ENCODE measurements at places on chromosomes 3 and 15. TPM values are rescaled to one million over a fixed set of nuclear protein-coding genes. Genes with fewer than 3 reads are reported as not detected.

GPR149 gene
- not detected for total RNA-seq

SRPRB gene
- 25.3 TPM for total RNA-seq

DNA sequence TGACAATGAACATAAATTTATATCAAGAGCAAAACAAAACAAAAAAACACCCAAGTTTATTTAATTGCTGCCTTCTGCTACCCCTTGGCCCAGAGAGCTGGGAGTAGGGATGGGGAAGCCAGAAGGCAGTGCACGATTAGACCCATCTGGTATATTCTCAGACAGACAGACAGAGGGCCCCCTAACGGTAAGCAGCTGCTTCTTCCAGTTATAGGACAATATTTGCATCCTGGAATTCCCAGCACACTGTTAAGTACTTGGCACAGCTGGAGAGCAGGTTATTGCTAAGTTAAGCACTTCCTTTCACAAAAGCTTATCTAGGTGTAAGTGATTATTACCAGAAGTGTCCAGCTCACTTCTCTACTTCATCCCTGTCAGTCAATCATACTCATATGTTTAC, 39.3 kb downstream of the C2CD4B start:
- DNase-seq: no peak

- DNase-seq: no peak
These were observed 1000.4 kb downstream of the FHIT start for GRCh38 chr3:60250810-60251209.

- no peak for DNase-seq
These were observed 42.4 kb downstream of the CNTN6 start for GRCh38 chr3:1135194-1135593.

DNA sequence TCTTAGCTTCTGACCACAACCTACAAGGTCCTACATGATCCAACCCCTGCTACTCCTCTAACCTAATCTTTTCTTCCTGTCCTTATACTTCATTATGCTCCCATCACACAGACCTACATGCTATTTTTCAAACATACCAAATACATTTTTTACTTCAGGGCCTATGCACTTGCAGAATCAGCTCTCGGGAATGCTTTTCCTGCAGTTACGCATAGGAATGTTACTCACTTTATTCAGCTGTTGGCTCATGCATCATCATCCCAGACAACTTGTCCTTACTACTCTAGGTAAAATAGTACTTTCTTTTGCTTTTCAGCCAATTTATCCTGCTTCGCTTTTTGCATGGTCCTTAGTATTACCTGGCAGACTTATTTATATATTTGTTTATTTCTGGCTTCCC, 105.6 kb downstream of the OXSM start:
- peak; percentile 41 for DNase-seq
